ENCODE measurements at places on chromosomes 5 and 9.

DNA sequence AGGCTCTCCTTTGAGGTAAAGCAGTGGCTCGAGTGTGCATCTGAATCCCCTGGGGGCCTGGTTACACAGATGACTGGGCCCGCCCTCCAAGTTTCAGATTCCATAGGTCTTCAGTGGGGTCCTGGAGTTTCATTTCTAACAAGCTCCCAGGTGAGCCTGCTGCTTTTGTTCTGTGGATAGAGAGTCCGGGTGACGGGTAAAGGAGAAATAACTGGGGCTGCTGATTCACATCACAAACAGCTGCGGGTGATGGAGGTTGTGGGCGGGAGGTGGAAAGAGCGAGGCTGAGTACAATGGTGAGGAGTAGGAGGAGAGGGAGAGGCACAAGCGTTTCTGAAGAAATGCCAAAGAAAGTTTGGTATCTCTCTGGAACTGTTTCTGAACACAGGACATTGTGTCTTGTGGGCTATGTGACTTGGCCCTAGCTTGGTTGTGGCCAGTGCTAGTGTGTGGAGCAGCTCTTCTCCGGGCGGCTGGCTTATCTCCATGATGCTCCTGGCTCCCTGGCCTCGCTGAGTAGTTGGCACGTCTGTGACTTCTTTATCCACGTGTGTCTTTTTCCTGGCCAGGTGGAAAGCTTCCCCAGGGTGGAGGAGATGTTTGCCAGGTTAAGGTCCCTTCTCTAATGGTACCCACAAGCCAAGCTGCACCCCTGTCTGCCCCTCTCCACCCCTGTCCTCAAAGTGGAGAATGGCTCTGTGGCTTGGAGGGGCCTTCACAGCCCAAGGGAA lies 61.7 kb downstream of the HSPA4 start:
- peak; percentile 62 for DNase-seq

GRCh38 chr5:69444127-69444754 lies 29.3 kb downstream of the MARVELD2 start:
- peak; percentile 11 for DNase-seq

GRCh38 chr5:38045446-38045845 lies 205.6 kb upstream of the GDNF start:
- DNase-seq, result no peak

- no peak for DNase-seq
Observed at GRCh38 chr5:126848253-126848652, 71.3 kb downstream of the LMNB1 start.

GRCh38 chr5:39400713-39401578 lies 23.8 kb downstream of the DAB2 start:
- DNase-seq, result no peak

DNA sequence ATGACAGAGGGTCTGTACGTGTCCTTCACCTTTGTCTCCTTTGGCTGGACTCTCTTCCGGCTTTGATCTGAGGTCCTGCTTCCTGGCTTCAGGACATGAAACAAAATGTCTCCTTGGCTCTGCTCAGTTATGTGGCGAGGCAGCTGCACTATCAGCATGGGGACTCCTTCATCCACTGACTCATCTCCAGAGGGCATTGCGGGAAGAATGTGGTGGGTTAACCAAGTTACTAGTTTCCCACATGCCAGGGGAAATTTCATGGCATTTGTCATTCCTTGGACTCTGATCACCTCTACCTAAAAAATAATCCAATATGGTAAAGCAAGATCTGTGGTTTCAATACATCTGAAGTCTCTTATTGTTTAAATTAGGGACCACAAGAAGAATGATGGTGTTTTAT lies 259.7 kb downstream of the MED10 start:
- DNase-seq, result peak; percentile 63

- no peak for DNase-seq
Observed at GRCh38 chr9:8361364-8361763, 561.8 kb upstream of the DMAC1 start.

- DNase-seq, result no peak
Observed at GRCh38 chr9:88694625-88695024, 159.6 kb downstream of the NXNL2 start.

DNA sequence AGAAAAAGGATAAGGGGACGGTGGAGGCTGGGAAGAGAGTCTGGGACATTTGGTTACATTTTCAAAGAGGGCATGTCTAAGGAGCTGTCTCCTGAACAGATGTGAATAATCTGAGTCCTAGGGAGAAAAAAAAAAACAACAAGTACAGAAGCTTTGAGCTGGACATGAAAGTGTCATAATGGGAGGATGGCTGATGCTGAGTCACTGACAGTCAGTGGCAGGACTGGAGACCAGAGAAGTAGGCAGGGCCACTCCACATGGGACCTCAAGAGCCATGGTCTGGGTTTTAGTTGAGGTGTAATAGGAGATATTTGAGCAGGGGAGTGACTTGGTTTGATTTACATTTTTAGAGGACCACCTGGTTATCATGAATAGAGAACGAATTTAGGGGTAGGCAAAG lies 70.6 kb downstream of the DPYSL3 start:
- DNase-seq, result no peak

DNA sequence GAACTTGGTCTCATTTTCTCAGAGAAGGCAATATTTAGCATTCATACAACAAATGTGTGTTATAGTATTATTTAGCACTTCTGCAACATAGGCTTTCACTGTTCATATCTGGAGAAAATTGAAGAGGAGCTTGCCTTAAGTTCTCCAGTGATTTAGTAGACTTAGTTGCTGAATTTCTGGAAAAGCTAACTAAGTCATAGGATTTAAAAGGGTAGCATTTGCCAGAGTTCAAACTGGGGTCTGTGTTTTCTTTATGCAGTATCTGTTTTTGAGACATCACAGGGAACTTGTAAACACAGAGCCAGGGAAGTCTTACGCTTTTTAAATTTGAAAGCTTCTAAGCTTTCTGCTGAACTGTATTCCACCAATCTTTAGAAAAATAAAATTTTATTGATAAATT lies 8.7 kb upstream of the PCSK5 start:
- DNase-seq, result no peak

DNA sequence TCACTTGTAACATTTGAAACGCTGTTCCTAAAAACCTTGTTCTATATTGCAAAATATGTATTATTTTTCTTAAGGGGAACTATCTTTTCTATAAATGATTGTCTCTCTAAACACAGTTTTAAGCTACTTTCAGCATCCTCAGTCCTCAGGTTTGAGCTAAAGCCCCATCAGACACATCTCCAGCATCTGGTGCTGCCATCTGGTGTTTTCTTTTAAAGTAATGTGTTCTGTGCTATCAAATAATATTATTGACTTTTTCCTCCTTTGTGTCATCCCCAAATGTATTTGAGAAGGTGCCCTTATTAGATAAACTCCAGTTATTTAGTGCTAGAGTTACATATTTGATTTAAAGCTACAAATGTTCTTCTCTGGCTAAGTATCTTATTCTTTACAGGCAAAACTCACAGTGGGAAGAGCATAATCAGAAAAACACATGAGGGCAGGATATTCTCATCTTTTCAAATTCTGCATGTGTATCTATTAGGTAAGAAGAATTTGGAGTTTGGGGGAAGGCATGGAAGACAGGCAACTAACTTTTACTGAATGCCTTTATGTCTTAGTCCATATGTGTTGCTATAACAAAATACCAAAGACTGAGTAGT lies 27.5 kb downstream of the ZNF474 start:
- no peak for DNase-seq

GRCh38 chr5:168714046-168714445 lies 134.9 kb upstream of the PANK3 start:
- peak; percentile 27 for DNase-seq

- no peak for DNase-seq
Observed at GRCh38 chr5:109325456-109325855, 84.3 kb downstream of the PJA2 start.

- no peak for DNase-seq
Observed at GRCh38 chr5:152634586-152634985, 229.5 kb upstream of the NMUR2 start.

GRCh38 chr9:12414514-12414913 lies 278.7 kb upstream of the TYRP1 start:
- DNase-seq, result no peak

DNA sequence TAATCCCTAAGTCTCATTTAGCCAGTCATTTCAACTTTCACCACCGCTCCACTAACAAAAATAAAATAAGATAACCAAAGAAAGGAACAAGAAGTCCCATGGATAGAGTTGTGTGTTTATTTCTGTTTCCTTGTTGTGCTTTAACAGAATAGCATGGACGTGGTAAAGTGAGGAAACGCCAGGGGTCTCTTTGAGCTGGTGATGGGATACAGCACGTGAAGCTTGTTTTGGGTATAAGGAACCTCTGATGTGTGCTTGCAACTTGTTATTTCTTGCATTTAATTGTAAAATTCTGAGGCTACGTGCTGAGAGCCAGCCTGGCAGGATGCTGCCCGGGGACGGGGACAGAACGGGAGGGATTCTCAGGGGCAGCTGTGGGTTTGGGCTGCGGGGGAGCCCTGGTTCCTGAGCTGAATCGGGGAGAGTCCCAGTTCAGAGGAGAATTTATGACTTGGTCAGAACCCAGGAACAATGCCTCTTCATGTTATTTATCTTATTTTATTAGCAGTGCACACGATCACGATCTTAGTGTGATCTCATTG lies 63.4 kb downstream of the ANKRD33B start:
- DNase-seq, result no peak

- no peak for DNase-seq
Observed at GRCh38 chr5:112960863-112961504, 15.6 kb upstream of the DCP2 start.

DNA sequence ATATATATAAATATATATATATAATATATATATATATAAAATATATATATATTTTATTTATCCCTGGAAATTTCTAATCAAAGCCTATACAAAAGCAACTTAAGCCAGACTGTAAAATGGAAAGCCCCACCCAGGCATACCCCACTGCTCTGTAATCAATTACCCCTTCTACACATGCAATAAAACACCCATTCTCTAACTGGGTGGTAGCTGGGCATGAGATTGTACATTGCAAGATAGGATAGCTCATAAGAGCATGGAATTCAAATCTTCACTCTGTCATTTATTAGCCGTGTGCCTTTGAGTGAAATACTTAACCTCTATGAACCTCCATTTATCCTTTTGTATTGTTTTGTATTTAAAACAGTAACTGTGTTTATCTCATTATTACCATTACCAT lies 405.3 kb upstream of the SLC30A5 start:
- no peak for DNase-seq

GRCh38 chr9:129695870-129696269 lies 30.4 kb downstream of the PRRX2 start:
- no peak for DNase-seq

DNA sequence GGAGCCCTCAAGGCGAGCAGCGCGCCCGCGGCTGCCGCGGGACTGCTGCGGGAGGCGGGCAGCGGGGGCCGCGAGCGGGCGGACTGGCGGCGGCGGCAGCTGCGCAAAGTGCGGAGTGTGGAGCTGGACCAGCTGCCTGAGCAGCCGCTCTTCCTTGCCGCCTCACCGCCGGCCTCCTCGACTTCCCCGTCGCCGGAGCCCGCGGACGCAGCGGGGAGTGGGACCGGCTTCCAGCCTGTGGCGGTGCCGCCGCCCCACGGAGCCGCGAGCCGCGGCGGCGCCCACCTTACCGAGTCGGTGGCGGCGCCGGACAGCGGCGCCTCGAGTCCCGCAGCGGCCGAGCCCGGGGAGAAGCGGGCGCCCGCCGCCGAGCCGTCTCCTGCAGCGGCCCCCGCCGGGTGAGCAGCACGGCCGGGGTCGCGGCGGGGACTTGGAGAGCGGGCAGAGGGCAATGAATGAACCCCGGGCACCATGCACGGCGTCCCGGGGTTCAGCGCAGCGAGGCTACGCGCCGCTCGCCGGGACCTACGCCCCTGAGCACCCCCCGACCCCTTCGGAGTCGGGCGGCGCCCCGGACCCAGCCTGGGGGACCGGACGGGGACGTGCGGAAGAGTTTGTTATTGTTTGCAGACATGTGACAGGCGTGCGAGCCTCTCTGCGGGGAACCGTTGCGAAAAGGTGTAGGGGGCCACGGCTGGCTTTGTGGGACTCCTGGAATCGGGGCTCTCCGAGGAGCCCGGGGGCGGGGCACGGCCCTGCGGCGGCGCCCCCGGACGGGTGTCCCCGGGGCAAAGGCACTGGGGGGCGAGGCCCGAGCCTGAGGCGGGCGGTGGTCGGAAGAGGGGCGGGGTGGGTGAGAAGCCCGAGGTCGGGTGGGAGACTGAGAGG lies 553 bp downstream of the MAP3K1 start:
- peak; percentile 86 for DNase-seq

DNA sequence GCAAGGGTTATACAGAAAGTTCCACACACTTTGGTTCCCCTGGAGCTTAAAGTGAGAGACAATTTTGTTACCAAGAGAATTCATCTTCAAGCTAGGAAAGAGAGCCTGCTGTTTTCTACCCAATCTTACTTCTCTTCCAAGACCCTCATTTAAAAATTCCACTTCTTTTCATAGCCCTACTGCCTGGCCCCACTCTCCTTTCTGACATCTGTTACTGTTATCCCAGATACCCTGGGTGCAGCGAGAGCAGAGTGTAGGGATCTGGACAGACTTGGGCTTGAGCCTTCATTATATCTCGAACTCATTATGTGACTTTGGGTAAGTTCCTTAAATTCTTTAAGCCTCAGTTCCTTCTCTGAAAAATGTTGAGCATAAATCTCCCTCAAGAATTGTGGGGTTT lies 263.1 kb downstream of the ASTN2 start:
- DNase-seq, result no peak

GRCh38 chr9:81860581-81860980 lies 67.6 kb upstream of the SPATA31D4 start:
- DNase-seq, result no peak

DNA sequence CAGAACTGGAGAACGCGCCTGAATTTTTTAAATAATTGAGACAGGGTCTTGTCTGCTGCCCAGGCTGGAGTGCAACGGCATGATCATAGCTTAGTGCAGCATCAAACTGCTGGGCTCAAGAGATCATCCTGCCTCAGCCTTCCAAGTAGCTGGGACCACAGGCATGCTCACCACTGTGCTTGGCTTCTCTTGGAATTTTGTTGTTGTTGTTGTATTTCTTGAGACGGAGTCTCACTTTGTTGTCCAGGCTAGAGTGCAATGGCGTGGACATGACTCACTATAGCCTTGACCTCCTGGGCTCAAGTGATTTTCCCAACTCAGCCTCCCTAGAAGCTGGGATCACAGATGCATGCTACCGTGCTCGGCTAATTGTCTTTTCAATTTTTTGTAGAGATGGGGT lies 58.4 kb upstream of the DAB2IP start:
- no peak for DNase-seq

DNA sequence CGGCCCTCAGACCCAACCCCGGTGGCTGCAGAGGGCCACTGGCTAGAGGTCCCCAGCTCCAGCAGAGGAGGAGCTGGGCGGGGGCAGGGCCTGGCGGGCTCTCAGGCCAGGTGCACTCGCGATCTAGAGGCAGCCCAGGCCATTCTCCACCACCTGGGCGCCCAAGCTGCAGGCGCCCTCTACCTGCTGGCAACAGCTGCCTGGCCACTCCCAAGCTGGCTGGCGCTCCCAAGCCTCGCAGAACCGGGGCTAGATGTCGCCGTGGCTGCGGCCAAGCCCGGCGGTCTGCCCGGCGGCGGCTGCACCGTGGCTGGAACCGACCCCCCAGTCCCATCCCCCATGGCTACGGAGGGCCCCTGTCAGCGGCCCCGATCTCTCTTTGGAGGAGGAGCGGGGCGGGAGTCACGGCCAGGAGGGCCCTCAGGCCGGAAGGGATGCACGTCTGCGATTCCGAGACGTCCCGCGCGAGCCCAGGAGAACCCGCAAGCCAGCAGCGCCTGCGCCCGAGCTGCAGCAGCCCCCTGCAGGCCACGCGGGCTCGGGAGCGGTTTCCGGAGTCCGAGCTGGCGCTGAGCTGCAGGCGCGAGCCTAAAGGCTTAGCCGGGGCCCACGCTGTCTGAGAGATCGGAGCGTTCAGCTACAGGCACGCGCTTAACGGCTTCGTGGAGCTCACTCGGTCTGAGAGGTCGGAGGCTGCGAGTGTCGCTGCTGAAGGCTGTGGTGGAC lies 44.3 kb upstream of the BICD2 start:
- DNase-seq, result peak; percentile 93

All from osteocyte (in vitro differentiated cells).